ENCODE measurements at places on chromosomes 13 and 19.

DNA sequence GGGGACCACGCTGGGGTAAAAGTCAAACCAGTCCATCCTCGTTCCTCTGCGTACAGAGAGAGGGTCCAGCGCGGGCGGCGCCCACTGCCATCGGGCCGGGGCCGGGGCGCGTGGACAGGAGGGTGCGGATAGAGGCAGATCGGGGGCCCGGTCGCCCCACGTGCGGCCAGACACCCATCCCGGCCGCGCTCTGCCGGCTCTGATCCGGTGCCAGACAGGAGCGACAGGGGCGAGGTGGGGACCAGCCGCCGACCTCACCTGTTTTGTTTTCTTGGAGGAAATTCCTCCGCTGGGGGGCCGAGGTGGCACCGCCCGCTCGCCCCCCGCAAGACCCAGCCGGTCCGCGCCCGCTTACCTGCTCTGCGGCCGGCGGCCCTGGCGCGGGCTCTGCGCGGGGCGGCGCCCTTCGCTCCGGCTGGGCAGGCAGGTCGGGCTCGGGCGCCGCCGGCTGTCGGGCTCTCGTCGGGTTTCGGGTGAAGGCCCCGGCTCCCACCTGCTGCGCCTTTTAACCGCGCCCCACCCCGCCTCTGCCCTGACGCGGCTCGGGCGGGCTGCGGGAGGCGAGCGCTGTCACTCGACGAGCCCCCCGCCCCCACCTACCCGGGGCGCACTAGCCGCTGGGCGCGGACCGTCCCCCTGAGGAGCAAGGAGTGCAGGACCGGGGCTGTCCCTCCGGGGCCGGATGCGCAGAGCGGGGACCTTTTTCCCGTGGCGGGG, at the start of gene GJB6:
GJB6 (minus strand) TSS at position 481 of the 717 bp plus-strand sequence. CDS start 8,839 bp downstream, outside the sequence.
- peak; percentile 16 for DNase-seq

DNA sequence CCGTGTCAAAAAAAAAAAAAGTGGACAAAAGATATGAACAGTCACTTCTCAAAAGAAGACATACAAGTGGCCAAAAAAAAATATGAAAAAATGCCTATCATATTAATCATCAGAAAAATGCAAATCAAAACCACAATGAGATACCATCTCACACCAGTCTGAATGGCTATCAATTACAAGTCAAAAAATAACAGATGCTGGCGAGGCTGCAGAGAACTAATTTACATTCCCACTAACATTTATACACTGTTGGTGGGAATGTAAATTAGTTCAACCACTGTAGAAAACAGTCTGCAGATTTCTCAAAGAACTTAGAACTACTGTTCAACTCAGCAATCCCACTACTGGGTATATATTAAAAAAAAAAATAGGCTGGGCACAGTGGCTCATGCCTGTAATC, 26.5 kb upstream of the FOXO1 start:
- no peak for DNase-seq

GRCh38 chr19:56301155-56301554, 13.5 kb downstream of the ZSCAN5A start:
- DNase-seq: no peak

DNA sequence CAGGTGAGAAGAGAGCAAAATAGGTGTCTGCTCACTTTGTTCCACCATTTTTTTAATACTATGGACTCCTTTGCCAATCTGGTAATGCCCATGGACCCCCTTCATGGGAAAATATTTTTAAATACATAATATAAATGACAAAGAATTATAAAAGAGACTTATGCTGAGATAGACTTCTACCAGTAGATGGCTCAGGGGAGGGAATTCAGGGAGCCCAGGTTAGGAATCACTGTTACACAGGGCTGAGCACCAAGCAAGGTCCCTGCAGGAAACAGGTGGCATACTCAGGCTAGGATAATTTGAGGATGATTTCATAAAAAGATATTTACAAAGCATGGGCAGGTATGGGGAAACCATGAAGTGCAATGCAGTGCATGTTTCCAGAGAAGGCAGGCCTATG, 525.9 kb downstream of the FGF9 start:
- no peak for DNase-seq

DNA sequence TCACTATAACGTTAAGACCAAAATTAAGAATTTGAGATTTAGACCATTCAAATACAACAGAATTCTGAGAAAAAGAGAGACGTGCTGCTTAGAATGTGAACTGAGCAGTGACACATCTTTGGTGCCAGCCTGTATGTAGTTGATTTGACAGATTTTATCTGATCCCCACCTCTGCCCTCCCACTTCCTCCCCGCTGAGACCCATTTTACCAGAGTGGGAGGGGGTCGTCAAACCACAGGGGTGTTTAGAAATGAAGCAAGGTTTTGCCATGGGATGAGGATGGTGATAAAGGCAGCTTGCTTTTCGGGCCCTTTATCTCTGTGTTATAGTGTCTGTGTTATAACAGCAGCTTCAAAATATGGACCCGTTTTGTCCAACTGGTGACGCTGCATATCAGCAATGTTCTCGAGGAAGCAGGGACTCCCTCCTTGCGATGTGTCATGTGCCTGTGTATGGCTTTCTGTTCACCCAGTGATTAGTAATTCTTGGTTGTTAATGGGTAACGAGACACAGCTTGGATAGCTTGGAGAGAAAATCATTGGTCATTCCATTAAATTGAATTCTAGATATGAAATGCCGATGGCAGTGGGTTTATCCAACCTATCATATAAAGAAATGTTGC, 125.0 kb downstream of the HS6ST3 start:
- DNase-seq: no peak

GRCh38 chr13:41162151-41162550, 29.5 kb upstream of the KBTBD6 start:
- DNase-seq: no peak

GRCh38 chr19:29683009-29683408, 17.7 kb downstream of the PLEKHF1 start:
- DNase-seq: peak; percentile 32

- peak; percentile 13 for DNase-seq
Measured at GRCh38 chr13:48066310-48066989, 28.5 kb downstream of the MED4 start.

GRCh38 chr19:45591004-45591637, 6.5 kb upstream of the OPA3 start:
- DNase-seq: peak; percentile 14

GRCh38 chr19:45440873-45441654, 17.3 kb upstream of the ERCC1 start:
- DNase-seq: no peak

DNA sequence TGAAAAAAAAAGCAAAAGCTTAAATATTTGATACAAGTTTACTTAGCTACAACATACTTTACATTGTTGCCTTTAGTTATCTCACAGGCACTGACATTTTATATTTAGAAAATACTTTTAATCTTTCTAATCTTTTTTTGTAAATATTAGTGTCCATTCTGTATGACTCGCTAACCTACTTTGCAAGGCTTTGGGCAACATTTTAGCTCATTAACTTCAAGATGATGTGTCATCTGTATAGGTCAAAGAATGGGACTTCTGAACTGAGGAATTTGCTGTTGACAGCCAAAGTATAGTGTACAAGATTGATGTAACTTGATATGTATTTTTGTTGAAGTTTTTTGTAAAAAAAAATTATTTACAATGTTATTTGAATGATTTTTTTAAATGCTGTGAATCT, 2.7 kb upstream of the C1QTNF9 start:
- no peak for DNase-seq

DNA sequence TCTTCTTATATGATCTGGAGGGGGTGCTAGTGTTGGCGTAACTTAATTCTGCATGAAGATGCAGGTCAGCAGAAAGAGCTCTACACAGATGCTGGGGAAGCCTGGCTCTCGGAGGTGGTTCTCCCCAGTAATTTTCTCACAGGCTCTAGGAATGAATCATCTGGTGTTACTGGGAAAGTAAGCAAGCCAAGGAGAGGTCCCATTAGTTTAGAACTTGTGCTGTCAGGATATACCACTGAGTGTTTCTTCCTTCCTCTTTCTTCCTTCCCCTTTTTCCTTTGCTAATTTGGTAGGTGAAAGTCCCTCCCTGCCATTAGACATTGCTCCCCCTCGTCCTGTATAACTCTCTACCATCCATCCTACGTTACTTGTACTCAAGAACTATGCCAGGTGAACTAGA, 68.3 kb downstream of the ATP8A2 start:
- no peak for DNase-seq

GRCh38 chr13:108176685-108177274, 38.6 kb downstream of the LIG4 start:
- DNase-seq: no peak

DNA sequence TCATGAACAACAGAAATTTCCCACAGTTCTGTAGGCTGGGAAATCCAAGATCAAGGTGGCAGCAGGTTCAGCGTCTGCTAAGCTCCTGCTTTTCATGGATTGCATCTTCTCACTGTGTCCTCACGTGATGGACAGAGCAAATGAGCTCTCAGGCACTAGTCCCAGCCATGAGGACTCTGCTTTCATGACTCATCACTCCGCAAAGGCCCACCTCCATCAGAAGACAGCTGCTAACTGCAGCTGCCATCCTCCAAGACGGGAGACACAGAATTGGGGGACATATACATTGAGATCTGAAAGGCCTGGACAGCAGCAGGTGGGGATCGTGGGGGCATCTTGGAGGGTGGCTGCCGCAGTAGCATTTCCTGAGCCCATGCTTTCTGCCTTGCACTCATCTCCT, 44.4 kb upstream of the SPATA13 start:
- DNase-seq: no peak

DNA sequence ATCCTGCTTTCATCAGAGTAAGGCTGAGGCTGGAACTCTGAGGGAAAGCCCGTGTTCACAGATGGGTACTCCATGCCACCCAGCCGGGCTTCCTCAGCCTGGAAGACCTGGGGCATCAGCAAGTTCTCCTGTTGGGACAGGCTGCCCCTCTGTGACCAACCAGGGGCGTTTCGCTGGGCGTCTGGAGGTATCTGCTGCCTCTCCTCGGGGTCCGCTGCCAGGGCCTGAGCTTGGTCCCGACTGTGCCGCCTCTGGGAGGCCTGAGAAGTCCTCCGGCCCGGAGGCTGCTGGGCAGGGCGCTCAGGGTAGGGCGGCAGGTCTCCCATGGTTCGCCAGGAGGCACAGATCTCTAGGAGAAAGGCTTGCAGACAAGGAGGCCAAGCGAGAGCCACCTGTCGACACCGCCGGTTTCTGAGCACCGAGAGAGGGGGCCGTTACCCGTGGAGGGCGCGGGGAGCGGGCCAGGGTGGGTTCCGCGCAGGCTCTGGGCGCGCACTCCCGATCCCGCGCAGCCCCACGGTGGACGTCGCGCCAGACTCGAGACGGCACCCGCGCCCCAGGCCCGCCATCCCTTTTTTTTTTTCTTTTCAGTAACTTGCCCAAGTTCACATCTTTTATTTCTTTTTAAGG, at the start of gene RSPH6A:
RSPH6A (minus strand) TSS at position 458 of the 630 bp plus-strand sequence; CDS start at position 326, 132 bp downstream.
- peak; percentile 4 for DNase-seq

DNA sequence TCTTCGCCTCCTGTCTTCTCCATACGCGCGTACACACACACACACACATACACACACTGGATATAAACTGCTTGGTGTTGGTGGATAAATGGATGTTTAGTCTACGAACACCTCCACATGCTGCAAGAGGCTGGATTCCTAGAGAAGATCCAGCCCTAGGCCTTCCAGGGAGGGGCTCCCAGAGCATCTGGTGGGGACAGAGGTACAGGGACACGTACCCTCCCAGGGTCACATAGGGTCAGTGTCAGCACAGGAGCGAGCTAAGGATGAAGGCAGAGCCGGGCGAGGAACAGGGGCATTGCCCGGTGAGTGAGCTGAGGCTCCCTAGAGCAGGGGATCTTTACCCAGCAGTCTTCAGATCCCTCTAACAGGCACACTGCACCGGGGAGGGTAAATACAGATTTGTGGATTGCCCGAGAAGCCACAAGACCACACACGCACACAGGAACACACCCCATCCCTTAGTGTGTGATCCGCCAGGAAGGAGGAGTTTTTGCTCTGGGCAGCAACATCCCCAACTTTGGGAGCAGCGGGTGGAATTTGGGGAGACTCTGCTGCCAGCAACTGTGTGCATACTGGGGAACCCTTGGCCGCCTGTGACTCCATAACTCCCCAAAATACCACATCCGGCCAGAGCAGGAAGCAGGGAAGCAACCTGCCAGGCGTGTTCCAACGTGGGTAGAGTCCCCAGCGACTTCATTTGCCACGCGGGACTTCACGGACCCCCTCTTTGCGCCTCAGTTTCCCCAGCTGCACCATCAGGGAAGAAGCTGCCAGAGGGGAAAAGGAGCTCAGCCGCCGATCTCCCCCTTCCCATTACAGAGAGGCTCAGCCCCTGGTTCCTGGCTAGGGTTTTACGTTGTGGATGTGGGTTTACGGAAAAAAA, 5.8 kb upstream of the TLE2 start:
- no peak for DNase-seq

DNA sequence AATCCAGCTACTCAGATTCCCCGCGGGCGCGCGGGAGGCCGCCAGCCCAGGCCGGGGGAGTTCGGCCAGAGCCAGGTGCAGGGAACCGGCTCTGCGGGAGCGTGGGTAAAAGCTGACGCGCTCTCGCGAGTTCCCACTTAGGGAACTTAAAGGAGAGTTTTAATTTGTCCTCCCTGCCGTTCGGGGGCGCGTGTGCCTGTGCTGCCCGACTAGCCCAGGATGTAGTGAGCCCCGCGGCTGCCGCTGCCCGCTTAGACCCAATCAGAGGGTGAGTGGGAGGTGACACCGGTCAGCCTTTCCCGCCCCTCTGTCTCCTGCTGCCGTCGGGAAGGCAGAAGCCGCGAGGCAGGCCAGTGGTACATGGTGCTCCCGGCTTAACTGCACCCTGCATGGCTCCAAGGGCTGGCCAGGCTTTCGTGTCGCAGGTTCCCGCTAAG, 36.0 kb upstream of the NEK3 start:
- peak; percentile 36 for DNase-seq

- peak; percentile 56 for DNase-seq
Measured at GRCh38 chr13:101416181-101417042, at the start of gene NALCN. Gene NALCN (minus strand): TSS chr13:101416508. CDS start chr13:101399126, 17,382 bp downstream.

DNA sequence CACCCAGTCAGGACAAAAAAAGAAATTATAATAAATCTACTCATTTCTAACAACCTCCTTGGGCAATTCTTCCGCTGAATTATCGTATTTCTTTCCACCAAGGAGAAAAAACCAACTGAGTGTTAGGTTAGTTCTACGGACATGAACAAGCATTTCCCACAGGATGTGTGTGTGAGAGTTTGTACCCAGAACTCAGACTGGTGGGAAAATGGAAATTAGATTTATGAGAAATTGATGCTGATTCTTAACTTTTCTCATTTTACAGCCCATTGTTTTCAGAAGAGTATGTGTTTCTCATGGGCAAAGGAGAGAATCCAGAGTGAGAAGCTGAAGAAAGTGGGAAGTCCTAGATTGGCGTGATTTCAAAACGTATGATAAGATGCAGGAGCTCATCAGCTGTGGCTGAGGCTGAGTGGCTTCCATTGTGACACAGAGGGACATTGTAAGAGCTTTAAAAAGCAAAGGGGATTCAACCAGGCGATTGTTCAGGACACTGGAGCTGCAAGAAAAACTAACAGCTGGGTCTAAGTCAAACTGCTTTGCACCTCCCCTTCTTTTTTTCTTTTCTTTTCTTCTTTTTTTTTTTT, 184.7 kb upstream of the ARGLU1 start:
- no peak for DNase-seq

DNA sequence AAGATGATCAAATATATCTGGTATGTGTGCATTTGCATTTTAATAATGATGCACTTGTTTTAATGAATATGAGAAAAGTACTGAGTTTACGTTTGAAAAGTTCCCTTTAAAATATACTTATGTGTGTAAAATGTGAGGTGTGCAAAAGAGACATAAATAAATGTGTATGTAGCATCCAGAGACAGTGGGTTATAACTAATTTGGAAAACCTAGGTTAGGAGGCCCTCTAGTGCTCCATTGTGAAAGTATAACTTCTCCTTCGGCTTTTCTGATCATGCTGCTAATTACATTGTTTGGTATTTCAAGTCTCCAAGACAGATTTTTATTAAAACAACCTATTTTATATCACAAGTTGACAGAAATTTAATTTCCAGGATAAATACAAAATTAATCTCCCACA, 30.1 kb downstream of the SCEL start:
- DNase-seq: peak; percentile 41
